ENCODE measurements at places on chromosomes 1 and 21.

DNA sequence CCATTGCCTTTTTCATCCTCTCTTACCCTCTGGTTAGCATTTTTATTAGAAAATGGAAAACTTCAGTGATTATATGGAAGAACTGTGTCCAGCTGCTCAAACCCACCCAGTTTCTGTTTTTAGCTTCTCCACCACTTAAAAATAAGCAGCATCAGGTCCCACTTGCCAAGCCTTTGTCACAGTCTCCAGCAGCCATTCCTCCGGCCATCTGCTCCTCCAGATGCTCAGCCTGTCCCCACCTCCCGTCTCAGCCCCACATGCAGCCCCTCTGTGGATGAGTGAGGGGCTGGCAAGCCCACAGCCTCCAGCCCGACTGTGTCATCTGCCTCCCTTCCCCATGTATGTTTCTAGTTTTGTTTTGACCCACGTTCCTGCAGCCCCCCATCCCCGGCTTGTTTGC, 289.7 kb downstream of the HHAT start:
- DNase-seq = no peak

DNA sequence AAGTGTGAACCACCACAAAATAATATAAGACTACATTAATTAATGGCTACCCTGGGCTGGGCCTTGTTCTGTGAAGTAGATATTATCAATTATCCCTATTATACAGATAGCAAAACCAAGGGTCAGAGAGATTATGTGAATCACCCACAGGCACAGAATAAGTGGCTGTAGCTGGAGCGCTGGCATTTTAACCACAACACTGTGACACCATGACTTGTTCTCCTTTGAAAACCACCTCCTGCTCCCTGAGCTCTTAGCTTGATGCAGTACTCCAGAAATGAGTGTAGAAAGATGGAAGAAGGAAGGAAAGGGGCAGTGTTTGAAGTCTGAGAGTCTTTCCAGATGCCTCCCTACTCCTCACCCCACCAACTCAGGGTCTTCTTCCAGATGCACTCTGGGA, 29.5 kb upstream of the JUN start:
- no peak for DNase-seq

DNA sequence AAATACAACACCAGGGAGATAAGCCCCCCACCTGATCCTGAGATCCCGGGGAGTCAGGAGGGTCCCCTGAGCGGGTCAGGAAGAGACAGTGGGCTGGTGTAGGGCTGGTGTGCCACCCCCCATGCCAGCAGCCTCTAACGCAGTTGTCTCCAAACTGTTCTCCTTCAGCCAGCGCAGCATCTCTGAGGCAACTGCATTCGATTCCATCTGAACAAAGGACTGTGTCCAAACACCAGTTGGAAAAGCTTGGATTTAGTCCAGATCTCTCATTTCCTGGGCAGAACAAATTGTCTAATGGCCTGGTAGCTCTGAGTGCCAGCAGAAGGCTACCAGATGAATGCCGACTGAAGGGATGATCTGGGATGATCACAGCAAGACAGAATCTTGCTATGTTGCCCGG, 44.1 kb upstream of the EIF4G3 start:
- no peak for DNase-seq

- DNase-seq = no peak
These were observed 212.2 kb downstream of the LYPLAL1 start for GRCh38 chr1:219385787-219386427.

- no peak for DNase-seq
These were observed 2.2 kb downstream of the KRTAP19-1 start for GRCh38 chr21:30478004-30478403.

DNA sequence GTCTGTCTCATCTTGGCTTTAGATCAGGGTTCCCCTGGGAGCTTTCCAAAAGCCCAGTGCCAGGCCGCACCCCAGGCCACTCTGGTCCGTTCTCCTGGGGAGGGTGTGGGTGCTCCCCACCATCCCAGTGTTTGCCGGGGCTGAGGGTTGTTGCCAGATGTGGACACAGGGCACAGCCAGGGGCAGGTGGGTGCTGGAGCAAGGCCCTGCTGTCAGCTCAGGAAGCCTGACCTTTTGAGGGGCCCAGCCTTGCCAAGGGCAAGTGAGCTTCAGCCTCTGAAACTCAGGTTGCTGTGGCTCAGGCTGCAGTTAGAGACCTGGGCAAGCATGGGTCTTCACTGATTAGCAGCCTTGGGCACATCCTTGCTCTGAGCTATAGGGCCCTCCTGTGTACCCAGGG, 22.8 kb upstream of the ZBTB21 start:
- DNase-seq = no peak

- no peak for DNase-seq
These were observed 9.0 kb upstream of the MYOM3 start for GRCh38 chr1:24120965-24121364.

DNA sequence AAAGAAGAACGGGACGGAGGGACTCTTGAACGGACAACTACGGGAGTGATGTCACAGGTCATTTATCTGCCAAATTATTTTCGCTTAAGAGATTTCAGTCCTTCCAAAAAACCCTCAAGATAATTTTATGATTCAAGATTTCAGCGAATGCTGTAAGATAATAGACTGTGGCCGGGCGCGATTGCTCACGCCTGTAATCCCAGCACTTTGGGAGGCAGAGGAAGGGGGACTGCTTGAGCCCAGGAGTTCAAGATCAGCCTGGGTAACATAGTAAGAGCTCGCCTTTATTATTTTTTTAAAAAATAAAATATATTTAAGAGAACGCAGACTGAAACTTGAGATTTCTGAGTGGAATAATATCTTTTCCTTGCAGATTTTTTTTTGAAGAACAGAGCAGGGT, 609 bp downstream of the RWDD2B start:
- DNase-seq = no peak

DNA sequence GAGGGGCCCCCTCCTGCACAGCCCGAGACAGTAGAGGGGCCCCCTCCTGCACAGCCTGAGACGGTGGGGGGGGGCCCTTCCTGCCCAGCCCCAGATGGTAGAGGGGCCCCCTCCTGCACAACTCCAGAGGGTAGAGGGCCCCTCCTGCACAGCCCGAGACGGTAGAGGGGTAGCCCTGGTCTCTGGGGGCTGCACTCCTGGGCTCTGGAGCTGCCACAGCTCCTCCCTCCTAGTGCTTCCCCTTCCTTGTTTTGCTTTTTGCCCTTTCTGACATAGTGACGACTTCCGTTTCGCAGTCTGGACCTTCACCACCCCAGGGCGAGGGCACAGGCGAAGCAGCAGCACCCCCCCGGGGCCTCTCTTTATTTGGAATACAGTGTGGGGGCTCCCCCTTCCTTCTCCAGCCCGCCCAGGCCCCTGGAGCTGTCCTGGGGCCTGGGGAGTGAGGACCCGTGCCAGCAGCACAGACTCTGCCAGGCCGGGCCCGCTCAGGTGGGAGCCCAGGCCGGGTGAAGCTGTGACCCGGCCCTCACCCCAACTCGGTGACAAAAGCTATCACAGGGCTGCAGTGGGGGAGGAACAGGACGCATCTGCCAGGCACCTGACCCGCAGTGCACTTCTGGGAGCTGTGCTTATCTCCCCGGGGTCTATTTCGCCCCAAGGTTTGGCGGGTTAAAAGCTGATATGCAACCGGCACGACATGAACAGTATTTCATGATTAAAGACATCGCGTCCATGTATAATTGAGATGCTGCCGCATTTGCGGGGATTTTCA, 1.1 kb upstream of the PRXL2B start:
- no peak for DNase-seq

- DNase-seq = no peak
These were observed 222.0 kb upstream of the PKN2 start for GRCh38 chr1:88462096-88462487.

GRCh38 chr1:14999441-14999840, 154.1 kb upstream of the TMEM51 start:
- no peak for DNase-seq

GRCh38 chr1:64864018-64864940, 102.1 kb downstream of the JAK1 start:
- no peak for DNase-seq

DNA sequence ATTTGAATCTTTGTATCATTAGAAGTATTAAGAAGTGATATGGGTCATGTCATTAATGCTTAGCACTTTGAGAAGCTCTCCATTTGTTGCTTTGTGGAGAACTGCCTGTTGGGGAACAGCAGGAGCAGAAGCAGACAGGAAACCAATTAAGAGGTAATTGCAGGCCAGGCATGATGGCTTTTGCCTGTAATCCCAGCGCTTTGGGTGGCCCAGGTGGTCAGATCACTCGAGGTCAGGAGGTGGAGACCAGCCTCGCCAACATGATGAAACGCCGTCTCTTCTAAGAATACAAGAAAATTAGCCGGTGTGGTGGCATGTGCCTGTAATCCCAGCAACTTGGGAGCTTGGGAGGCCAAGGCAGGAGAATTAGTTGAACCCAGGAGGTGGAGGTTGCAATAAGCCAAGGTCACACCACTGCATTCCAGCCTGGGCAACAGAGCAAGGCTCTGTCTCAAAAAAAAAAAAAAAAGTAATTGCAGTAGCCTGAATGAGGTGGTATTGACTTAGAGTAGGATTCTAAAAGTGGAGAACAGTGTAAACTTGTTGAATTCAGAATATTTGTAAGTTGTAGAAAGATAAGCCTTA, 57.8 kb upstream of the FASLG start:
- no peak for DNase-seq

DNA sequence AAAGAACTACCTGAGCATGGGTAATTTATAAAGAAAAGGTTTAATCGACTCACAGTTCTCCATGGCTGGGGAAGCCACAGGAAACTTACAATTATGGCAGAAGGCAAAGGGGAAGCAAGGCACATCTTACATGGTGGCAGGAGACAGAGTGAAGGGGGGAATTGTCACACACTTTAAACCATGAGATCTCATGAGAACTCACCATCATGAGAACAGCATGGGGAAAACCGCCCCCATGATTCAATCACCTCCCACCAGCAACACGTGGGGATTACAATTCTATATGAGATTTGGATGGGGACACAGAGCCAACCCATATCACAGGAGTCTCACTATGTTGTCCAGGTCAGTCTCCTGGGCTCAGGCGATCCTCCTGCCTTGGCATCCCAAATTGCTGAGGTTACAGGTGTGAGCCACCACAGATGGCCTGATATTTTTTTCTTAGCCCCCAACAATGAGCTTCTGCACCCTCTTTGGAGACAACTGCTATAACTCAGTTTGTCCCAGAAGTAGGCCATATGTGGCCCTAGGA, 22.5 kb upstream of the MORC3 start:
- no peak for DNase-seq

DNA sequence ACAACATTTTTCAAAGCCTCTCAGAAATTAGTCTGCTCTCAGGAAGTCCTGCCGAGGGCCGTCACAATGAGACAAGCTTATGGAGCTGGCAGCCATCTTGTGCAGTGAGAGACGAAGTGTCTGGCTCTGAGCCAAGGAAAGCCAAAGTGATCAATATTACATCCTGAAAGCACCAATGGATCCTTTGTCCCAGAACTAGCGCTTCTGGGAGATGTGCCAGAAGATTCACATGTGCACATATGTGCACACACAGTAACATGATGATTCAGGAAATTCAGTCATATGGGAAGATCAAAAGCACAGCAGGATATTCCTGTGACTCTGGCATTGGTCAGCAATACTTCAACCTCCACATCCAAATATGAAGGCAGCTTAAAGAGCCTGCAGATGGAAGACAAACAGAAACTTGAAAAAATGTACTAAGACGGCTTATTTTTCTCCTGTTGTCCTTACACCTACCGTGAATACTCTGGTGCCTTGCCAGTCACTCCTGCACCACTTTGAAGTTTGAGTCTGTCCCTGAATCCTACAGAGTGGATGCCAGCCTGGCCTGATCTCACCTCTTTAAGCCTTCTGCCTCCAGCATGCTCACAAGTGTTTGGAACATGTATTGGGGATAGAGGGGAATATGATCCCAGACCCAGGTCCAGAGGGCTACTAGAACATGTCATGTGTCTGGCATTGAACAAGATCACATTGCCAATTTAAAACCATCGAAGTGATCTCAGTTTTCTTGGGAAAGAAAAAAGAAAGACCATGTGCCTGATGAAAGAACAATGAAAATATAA, 44.5 kb upstream of the PRRX1 start:
- no peak for DNase-seq

- no peak for DNase-seq
These were observed 18.2 kb downstream of the NTNG1 start for GRCh38 chr1:107158991-107159390.

Measured in NCI-H187 treated with DMSO at 0.1 percent for 48 hours (cell line).